Dorsolateral prefrontal cortex (tissue), 122 donors: ENCODE measurements at places on chromosomes 5 and 9. TPM values are rescaled to one million over a fixed set of nuclear protein-coding genes. Genes with fewer than 3 reads are reported as not detected.

Gene PDGFRB
- total RNA-seq: 53.2 TPM

Gene ASPN
- total RNA-seq: 0.22 TPM

Gene FOXD4
- 0.45 TPM for total RNA-seq

Gene MEGF10
- total RNA-seq: 44.7 TPM

Gene PCDHB9
- total RNA-seq: 6.9 TPM

Gene TEX48
- total RNA-seq: not detected
